ENCODE measurements at places on chromosomes 6 and 20. TPM values are rescaled to one million over a fixed set of nuclear protein-coding genes. Genes with fewer than 3 reads are reported as not detected.

DNA sequence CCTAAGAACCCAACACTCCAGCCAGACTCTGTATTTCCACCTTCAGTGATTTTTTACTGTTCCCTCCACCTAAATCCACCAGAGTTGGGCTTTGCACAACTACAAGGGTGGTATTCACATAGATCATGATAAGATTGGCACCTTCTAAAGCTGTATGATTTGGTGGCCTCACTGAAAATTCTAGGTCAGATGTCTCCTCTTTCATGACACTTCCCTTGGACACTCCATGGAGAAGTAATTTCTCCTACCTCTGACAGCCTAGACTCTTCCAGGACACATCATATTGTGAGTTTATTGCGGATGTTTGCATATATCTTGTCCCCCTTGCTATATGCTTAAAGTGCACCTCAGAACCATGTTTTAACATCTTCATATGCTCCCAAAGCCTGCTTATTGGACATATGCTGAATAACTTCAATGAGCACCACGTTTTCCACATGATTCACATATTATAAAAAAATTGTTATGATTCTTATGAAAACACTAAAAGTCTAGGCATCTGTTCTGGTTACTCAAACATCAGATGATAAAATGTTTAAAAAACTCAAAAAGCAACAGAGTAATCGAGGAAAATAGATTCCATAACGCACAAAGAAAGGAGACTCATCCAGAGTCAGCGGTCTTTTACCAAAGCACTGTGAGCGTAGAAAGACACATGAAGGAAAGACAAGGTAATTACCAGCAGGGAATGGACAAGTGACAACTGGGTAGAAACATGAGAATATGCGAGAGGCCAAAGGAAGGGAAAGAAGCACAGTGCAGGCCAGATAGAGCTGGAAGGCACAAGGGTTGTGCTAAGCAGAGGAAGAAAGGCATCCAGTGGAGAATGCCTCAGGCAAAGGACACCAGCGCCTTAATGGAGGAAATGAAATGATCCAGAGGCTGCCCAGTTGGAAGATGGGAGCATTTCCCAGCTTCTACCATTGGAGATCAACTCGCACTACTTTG, 46.5 kb downstream of the KIF16B start:
- DNase-seq = no peak

DNA sequence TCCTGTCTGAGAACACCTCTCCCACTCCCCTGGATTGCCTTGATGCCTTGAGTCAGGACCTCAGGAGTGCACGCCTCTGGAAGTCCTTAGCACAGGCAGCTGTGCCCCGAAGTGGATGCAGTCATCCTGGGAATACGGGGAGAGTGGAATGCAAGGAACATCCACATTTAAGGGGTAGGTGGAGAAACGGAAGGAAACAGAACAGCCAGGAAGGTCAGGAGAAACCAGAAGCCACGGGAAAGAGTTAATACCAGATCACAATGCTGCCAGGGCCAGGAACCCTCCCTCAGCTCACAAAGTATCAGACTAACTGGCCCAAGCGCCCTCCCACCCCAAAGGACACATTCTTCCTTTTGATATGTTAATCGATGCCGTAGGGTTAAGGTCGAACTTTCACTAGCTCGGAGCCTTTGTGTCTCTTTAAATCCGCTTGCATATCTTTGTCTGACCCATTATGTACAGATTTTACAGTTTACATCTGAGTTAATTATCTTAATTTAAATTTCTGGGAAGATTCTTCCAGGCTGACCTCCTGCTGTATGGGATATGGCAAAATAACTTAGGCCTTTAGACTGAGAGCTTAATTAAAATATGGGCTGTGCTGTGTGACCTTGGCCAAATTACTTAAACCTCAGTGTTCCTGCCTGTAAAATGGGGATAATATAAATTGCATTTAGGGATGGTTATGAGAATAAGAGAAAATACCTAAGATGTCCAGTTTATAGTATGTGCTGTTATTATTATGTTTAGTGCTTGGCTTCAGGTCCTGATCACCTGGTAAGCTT, 24.0 kb upstream of the CCND3 start:
- DNase-seq = no peak

GRCh38 chr20:35953387-35954199, 709 bp downstream of the SCAND1 start:
- peak; percentile 58 for DNase-seq

DNA sequence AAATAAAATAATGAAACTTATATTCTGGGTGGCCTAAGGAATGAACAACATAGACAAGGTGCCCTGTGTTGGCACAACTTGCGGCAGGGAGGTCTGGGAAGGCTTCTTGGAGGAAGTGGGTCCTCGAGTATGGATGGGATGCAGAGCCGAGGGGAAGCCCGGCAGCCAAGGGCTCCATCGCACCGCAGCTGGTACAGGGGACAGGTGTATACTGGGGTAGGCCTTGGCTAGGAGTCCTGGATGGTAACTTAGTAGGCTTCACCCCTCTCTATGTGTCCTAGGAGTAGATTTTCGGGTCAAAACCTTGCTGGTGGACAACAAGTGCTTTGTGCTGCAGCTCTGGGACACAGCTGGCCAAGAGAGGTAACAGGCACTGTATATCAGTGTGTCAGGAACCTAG, 28.0 kb downstream of the RAB44 start:
- no peak for DNase-seq

DNA sequence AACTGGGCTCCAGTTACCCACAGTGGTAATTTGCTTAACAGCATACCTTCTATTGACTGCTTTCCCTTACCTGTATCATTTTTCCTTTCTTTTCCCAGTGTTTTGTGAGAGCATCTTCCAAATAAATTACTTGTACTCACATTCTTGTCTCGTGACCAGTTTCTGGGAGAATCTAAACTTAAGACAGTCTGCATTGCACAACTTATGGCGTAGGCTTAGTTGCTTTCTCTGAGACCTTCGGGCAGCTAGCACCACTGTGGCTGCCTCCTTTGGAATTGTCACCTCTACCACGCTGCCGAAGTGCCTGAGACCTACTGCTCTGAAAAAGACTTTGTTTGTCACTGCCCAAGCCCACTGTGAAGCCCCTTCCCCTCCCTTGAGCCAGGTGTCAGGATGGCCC, 188.1 kb upstream of the BMP2 start:
- no peak for DNase-seq

GRCh38 chr6:3039384-3039783, 28.9 kb upstream of the RIPK1 start:
- DNase-seq = no peak

DNA sequence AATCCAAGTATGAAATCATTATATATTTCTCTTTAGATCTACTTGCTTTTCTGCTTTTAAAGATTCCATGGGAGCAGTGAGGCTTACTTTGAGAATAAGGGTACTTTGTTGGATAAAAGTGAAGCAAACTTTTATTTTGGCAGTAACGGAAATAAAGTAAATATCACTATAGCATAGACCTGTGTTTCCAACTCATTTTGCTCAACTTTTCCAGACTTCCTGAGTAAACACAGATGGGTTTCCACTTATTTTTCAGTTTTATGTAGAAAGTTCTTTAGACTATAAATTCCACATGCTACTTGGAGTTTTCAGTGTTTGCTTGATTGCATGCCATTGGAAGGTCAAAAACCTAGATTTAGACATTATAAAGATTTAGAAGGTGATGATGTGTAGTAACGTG, 6.2 kb downstream of the STX16 start:
- no peak for DNase-seq

DNA sequence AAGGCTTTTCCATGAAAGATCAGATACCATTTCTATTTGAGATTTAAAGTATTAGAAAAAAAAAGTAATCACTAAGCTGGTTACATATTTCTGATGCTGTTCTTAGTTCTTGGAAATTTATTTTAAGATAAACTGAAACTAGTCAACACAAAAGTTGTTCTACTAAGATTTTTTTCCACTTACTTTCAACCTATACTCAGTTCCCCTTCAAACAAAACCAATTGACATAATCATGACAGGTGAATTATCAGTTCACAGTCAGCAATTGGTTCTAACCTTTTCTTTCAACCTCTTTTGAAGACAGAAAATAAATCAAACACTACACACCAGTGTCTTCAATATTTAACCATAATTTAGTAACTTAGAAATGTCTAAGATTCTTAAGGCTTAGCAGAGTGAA, 228.7 kb downstream of the KHDRBS2 start:
- no peak for DNase-seq

DNA sequence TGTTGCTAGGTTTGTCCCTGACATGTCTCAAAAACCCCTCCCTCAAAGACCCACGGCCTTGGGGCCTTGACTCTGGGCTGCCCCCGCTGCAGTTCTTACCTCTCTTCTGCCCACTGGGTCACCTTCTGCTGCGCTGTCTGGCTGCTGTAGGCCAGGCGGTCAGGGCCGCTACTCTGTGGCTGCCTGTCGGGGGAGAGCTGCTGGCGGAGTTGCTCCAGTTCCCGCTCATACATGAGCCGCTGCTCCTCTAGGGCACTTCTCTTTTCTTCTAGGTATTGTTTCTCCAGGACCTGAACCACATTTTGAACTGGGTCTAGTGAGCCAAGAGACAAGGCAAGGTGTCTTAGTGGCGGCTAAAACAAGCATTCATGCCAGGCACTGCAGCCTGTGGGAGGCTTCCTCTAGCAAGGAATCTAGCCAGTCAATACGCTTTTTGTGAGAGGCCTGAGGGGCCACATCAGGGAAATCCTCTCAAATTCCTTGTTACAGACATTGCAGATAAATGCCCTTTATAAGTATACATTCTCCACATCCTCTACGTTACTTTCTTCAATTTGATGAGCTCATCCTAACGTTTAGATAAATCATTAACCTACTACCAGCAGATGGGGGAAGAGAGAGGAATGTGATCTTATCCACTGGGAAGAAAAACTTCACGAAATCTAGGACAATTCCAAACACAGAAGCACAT, 110.3 kb upstream of the NUP153 start:
- DNase-seq = no peak

The LINC00237 gene
- not detected for total RNA-seq
